Mesothelial cell of epicardium (in vitro differentiated cells): ENCODE measurements at places on chromosomes 1 and 21. TPM values are rescaled to one million over a fixed set of nuclear protein-coding genes. Genes with fewer than 3 reads are reported as not detected.

GRCh38 chr1:104402178-104402577 lies 652.5 kb downstream of the AMY1C start:
- no peak for DNase-seq

DNA sequence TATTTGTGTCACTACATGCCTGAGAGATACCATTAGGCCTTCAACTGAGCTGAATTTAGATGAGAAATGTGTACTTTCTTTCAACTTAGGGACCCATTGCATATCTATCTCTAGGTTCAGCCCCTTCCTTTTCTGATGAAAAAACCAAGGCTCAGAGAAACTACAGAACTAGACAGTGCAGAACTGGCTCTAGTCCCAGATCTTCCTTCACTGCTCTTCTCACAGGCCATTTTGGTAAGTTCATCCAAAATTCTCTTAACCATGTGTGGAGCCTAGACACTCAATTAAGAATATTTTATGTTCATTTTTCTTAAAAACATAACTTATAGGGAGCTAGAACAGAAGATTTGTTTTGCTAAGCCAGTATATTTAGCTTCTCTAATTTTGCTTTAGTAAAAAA lies 128.9 kb downstream of the ASTN1 start:
- DNase-seq = no peak

GRCh38 chr1:29551123-29551936 lies 315.0 kb downstream of the PTPRU start:
- DNase-seq = peak; percentile 31

GRCh38 chr1:213724640-213725536 lies 262.9 kb upstream of the PROX1 start:
- no peak for DNase-seq

GRCh38 chr1:199612976-199613774 lies 414.3 kb upstream of the NR5A2 start:
- no peak for DNase-seq

FLG2 gene
- not detected in 3 replicates for total RNA-seq

DNA sequence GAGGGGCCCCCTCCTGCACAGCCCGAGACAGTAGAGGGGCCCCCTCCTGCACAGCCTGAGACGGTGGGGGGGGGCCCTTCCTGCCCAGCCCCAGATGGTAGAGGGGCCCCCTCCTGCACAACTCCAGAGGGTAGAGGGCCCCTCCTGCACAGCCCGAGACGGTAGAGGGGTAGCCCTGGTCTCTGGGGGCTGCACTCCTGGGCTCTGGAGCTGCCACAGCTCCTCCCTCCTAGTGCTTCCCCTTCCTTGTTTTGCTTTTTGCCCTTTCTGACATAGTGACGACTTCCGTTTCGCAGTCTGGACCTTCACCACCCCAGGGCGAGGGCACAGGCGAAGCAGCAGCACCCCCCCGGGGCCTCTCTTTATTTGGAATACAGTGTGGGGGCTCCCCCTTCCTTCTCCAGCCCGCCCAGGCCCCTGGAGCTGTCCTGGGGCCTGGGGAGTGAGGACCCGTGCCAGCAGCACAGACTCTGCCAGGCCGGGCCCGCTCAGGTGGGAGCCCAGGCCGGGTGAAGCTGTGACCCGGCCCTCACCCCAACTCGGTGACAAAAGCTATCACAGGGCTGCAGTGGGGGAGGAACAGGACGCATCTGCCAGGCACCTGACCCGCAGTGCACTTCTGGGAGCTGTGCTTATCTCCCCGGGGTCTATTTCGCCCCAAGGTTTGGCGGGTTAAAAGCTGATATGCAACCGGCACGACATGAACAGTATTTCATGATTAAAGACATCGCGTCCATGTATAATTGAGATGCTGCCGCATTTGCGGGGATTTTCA lies 1.1 kb upstream of the PRXL2B start:
- DNase-seq = peak; percentile 35

DNA sequence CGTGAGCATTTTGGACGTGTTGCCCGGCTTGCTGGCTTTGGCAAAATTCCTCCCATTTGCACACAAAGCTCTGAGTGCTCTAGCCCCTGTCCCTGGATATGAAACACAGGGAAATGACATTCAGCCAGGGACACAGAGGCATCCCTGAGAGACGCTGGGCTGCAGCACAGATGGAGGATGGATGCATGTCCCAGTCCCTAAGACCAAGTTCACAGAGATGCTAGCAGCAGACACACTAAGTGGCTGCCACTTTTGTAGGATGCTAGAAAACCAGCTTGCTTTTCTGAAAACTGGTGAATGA lies 12.5 kb downstream of the ACTRT2 start:
- no peak for DNase-seq

- DNase-seq = no peak
Measured at GRCh38 chr1:189606795-189607476, 870.7 kb downstream of the BRINP3 start.

GRCh38 chr1:47724432-47724999 lies 272.7 kb downstream of the TRABD2B start:
- no peak for DNase-seq

- no peak for DNase-seq
Measured at GRCh38 chr1:72357411-72357810, 75.1 kb upstream of the NEGR1 start.

GRCh38 chr1:18974606-18975005 lies 18.1 kb upstream of the IFFO2 start:
- no peak for DNase-seq

- DNase-seq = no peak
Measured at GRCh38 chr1:108557296-108557695, 2.6 kb upstream of the EEIG2 start.
